T-cell (primary cell): ENCODE measurements at places on chromosomes 12 and 14. TPM values are rescaled to one million over a fixed set of nuclear protein-coding genes. Genes with fewer than 3 reads are reported as not detected.
A peak's percentile ranks its signal among the peaks of the same experiment; 100 is the strongest.

GRCh38 chr12:12123036-12123604, 52.4 kb downstream of the BCL2L14 start:
- no peak for DNase-seq

GRCh38 chr12:1907652-1908611, 10.5 kb downstream of the CACNA2D4 start:
- peak; percentile 9 for DNase-seq

DNA sequence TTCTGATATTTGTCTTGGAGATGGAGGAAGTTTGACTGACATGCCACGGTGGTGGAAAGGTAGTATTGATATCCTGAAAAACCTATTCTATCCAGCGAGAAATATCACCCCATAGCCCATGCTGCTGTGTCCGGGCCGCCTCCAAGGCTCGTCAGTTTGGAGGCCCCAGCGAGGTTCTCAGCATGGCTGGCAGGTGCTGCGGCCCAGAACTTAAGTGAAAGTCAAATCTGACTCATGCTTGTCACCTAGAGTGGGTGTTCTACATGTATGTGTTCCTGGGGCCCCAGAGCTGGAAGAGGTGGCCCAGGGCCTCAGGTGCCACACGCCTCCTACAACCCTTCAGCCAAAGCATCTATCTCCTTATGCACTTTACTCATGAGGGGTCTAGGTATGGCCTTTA, 92.9 kb downstream of the GCH1 start:
- no peak for DNase-seq

OR4K17 gene
- not detected for total RNA-seq

DNA sequence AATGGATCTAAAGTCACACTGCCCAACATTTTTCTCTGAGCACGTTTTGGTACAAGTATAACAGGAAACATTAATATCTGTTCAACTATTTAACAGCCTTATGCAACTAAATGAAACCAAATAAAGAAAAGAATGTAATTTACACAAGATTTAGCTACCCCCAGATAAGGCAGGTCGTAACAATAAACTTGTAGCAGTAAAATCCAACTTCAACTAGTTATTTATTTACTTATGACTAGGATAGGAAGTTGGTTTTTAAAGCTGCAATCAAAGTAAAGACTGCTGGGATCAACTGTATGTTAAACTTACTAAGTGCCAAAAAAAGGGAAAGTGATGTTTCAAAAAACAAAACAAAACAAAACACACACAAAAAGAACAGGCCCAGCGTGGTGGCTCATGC, 30.9 kb downstream of the FERMT2 start:
- DNase-seq, result no peak

GRCh38 chr12:110865521-110865920, 18.7 kb downstream of the CCDC63 start:
- DNase-seq, result no peak

GRCh38 chr12:24731596-24731995, 217.3 kb downstream of the BCAT1 start:
- no peak for DNase-seq
